ENCODE measurements at places on chromosomes 1 and 21.

DNA sequence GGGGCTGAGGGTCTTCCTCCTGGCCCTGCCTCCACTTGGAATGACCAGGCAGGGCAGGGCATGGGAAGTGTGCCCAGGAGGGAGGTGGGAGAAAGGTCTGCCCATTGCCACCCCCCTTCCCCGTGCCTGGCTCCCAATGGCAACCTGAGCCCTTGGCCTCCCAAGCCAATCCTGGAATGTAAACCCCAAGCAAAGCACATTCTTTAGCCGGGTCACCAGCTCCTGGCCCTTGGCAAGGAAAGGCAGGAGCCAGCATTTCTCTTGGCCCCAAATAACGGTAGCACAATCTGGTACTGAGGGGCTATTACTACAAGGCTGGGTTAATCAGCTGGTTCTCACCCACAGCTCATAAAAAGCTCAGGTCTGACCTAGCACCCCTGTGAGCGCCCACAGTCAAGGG, 6.9 kb upstream of the NUAK2 start:
- no peak for DNase-seq

DNA sequence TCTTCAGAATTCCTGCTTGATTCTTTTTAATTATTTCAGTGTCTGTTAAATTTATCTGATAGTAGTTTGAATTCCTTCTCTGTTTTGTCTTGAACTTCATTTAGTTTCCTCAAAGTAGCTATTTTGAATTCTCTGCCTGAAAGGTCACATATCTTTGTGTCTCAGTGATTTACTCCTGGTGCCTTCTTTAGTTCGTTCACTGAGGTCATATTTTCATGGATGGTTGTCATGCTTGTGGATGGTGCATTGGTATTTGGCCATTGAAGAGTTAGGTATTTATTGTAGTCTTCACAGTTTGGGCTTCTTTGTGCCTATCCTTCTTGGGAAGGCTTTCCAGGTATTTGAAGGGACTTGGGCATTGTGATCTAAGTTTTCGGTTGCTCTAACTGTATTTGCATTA, 267.9 kb downstream of the HHAT start:
- DNase-seq, result no peak

- DNase-seq, result no peak
Measured at GRCh38 chr1:21384620-21385019, 55.3 kb upstream of the NBPF3 start.

DNA sequence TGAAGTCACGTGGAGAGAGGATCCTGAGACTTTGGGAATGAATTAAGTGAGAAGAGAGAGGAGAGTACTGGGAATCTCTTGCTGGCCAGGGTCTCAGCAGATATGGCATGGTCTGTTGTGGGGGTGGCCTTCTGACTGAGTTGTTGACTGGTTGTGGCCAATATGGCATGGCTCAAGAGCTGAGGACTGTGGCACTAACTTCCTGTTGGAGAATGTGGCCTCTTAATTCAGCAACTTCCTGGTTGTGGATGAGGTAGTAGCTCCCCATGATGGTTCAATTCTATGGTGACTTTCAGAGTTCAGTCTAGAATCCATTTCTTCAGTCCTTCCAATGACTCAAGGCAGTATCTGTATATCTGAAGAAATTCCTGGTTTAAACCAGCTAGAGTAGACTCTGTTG, 44.7 kb upstream of the PAXBP1 start:
- no peak for DNase-seq

- peak; percentile 22 for DNase-seq
Measured at GRCh38 chr1:61853583-61853982, 111.3 kb downstream of the PATJ start.

- no peak for DNase-seq
Measured at GRCh38 chr1:91450260-91450659, 45.6 kb upstream of the HFM1 start.

GRCh38 chr1:5983361-5984103, 8.7 kb downstream of the NPHP4 start:
- peak; percentile 94 for DNase-seq

GRCh38 chr1:102529446-102529845, 532.7 kb upstream of the OLFM3 start:
- no peak for DNase-seq

GRCh38 chr1:119422631-119423030, 7.7 kb downstream of the HSD3B2 start:
- DNase-seq, result no peak

DNA sequence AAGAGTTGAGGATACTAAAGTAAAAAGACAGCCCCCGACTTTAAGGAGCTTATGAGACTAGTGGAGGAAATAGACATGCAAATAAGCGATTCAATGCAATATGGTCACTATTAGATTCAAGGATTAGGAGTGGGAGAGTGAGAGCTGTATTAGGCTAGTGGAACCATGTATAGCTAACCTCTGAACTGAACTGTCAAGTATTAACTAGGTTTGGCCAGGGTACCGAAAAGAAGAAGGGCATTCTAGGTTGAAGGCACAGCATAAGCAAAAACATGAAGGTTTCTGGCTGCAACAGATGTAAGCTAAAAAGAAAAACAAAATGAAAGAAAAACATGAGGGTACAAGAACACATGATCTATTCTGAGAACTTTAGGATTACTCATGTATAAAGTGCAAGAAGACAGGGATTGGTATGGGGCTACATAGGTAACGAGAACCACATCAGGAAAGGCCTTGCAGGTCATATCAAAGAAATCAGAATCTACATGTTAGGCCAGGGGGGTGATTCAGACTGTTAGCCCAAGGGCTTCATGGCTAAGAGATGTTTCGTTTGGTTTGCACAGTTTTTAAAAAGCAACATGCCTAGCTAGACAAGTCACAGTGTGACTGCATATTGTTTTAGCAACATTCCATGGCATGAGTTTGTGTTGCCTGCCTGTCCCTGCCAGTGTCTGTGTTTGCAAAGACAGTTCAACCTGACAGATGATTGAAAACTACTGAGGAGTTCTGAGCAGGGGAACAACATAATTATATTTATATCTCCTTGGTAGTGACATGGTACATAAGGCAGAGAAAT, 54.4 kb upstream of the HAO2 start:
- no peak for DNase-seq

- DNase-seq, result no peak
Measured at GRCh38 chr1:224090116-224090515, 23.8 kb upstream of the FBXO28 start.

GRCh38 chr1:229309684-229310083, 33.2 kb downstream of the CCSAP start:
- no peak for DNase-seq

GRCh38 chr1:172239901-172240300, 180.6 kb upstream of the C1orf105 start:
- DNase-seq, result no peak

- no peak for DNase-seq
Measured at GRCh38 chr1:116721451-116722007, 32.7 kb upstream of the CD2 start.

DNA sequence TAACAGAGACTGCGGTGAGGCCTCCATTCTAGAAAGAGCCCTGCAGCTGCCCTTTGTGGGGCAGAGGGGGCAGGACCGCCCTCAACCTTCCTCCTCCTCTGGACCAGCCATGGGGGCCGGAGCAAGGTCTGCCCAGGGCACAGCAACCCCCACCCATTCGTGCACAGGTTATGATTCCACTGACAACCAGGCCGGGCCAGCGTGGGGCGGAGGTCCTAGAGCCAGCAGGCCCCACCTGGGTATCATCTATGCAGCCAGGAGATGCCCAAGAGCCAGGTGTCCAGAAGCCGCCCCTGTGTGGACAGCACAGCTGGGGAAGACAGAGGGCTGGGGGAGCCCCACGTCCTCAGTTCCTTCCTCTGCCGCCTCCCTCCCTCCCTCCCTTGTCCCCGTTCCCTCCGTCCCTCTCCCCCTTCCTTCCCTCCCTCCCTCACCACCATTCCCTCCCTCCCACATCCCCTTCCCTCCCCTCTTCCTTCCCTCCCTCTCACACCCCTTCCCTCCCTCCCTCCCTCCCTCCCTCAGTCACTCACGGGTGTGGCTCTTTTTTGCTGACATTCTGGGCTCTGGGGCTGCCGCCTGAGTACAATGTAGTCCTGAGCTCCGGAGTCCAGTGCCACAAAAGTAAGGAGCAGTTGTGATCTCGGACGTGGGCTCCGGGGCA, 12.3 kb downstream of the RNF223 start:
- no peak for DNase-seq

GRCh38 chr1:214331180-214331579, 50.2 kb downstream of the SMYD2 start:
- DNase-seq, result no peak

GRCh38 chr1:101111461-101111860, 85.9 kb upstream of the DPH5 start:
- no peak for DNase-seq

DNA sequence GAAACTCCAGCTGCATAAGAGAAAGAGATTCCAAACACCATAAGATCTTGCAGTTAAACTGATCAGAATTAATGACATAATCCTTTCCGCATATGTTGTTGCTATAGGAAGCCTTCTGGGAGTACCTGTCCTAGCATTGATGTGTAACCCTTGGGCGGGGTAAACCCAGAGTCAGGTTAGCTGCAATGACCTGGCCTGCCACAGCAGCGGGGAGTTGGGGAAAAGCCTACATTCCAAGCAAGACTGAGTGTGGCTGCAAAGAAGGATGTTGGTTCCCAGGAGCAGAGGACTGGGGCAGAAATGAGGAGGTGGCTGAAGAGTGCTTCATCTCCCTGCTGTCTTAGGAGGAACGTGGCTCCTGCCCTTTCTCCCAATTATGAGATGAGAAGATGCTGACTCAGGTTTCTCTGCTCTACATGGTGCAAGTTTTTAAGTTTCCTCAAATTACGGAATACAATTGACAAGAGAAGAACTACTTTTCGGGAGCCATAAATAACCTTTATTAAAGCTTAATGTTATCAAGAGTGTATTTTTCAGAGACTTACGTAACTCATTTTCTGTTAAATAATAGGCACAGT, 142.1 kb downstream of the RYR2 start:
- DNase-seq, result no peak

DNA sequence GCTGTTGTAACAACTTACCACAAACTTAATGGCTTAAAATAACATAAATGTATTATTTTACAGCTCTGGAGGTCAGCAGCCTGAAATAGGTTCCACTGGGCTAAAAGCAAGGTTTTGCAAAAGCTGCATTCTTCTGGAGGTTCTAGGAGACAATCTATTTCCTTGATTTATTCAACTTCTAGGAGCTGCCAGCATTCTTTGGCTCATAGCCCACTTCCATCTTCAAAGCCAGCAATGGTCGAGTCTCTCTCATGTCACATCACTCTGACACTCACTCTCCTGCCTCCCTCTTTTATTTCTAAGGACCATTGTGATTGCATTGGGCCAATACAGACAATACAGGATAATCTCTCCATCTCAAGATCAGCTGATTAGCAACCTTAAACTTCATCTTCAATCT, 15.1 kb upstream of the FOXJ3 start:
- DNase-seq, result no peak

DNA sequence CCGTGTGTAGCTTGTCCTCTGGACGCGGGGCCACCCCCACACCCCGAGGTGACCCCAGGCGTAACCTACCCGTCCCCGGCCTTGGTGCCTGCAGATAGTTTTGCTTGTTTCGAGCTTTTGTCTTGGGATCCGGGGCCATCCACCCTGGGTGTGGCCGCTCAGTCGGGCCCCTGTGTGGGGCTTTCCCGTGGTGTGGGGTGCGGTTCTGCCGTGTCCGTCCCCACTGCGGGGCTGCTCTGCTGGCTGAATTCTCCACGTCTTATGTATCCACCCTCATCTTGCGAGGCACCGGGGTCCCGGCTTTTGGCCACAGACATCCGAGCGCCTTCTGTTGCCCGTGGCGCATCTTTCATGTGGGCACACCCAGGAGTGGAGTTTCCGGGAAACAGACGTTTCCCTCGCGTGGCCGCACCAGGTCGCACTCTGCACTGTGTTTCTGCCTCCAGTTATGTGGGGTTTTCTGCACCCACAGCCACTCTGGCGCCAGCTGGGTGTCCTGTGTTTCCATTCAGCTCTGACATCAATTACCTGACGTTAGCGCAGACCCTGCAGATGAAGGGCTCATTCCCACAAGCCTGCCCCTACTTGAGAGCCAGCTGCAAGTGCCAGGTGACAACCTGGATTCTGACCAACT, 64.9 kb downstream of the PRKCZ start:
- no peak for DNase-seq

DNA sequence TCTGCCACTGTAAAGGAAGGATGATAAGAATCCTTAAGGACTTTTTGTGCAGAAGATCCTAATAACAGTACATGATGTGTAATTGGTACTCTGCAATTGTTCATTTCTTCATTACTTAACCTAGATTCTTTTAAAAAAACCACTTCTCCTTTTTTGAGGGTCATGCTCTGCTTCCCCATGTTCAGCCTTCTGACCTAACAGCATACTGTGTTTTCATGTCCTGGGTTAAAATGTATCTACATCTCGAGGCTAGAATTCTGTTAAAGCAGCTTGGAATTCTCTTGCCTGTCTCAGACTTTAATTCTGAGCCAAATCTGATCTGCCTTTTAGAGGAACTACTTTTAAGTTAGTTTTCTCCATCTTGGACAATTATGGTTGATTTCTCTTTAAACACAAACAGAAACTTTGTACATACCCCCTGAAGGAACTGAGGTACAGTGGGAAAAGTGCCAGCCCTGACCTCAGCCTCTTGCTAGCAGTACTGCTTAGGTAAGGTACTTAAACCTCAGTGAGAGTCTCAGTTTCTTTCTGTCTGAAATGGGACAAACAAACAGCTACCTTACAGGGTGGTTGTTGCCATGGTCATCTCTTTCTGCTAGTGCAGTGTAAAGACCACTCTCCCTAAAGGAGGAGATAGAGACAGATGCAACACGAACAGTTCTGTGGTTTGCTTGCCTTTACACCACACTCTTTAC, 103.2 kb upstream of the DYNLT5 start:
- DNase-seq, result no peak

GRCh38 chr1:40855513-40855912, 6.7 kb downstream of the CITED4 start:
- no peak for DNase-seq

DNA sequence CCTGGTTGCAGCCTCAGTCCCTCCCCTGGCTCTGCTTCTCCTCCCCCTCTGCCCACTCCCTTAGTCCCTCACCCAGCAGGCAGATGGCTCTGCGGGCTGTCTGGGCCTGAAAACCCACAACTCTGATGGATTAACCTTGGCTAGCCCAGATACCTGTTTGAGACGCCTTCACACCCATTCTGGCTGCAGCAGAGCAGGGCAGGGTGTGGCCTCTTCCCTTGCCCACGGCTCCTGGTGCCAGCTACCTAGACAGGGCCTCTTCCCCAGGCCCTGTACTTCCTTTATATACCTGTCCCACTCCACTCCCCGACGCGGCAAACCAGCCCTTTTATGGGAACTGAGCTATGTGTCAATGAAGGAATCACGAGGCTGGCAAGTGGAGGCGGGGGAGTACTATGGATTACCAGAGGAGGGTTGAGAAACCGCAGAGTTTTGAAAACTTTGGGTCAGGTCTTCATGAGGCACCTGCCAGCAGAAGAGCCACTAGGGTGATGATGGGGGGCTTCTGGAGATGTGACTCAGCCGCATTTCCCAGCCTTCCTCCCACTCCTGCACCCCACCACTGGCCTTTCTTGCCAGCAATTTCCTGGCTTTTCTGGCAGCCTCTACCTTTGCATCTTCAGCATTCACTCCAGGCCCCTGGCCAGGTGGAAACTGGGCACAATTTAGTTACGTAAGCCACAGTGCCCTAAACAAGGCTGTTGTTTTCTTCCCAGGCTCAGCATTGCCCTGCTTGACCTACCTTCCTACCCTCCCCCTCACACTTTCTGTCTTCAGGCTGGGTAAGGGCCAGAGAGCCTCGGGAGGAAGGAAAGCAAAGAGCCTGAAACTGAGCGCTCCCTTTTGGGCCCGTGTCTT, at the start of gene CHI3L1:
Gene CHI3L1 (minus strand): TSS at position 259 of the 858 bp plus-strand sequence. CDS start 81 bp downstream, at position 178.
- no peak for DNase-seq

Measured in IMR-90 (cell line).